Left hindlimb (tissue), 1 donor: ENCODE measurements at places on chromosomes 6 and 20.

GRCh38 chr6:8192067-8192466 is 89.7 kb upstream of the EEF1E1 start:
- no peak for DNase-seq

- no peak for DNase-seq
These were observed 161.4 kb upstream of the PMEPA1 start for GRCh38 chr20:57871237-57871632.

GRCh38 chr6:108914235-108915022 is 66.2 kb downstream of the ARMC2 start:
- no peak for DNase-seq

GRCh38 chr6:167748458-167749379 is 78.0 kb upstream of the AFDN start:
- DNase-seq: no peak

DNA sequence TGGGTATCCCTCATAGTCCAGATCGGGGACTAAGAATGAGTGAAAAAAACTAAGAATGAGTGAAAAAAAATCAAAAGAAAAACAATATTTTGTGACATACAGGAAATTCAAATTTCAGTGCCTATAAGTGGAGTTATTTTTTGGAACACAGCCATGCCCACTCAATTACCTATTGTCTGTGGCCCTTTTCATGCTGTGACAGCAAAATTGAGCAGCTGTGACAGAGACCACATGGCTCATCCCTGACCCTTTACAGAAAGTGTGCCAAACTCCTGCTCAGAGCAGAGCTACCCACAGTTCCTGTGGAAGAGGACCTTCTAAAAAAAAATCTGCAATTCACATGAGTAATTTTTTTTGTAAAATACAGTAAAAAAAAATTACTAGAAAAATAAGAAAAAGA is 1.4 kb downstream of the NCR2 start:
- no peak for DNase-seq

DNA sequence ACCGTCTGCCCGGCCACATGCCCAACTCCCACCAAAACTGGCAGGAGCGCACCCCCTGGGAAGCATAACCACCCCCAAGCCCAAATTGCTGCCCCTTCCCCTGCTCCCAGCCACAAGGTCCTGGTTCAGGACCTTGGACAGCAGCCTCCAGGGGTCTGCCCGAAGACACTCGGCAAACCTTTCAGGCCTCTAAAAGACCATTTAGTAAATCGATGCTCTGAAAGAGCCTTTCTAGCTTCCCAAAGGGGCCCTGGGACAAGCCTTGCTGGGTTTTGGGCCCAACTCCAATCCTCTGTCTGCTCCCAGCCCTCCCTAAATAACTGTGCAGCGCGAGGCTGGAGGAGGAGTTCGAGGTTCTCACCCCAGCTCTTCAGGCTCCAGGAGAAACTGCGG is 30.5 kb downstream of the GRM4 start:
- DNase-seq: peak; percentile 59

GRCh38 chr6:412146-412886 is 20.8 kb downstream of the IRF4 start:
- DNase-seq: no peak

- no peak for DNase-seq
These were observed 163.0 kb downstream of the HDGFL1 start for GRCh38 chr6:22732176-22732970.
